ENCODE measurements at places on chromosomes 16 and 17. TPM values are rescaled to one million over a fixed set of nuclear protein-coding genes. Genes with fewer than 3 reads are reported as not detected.
A peak's percentile ranks its signal among the peaks of the same experiment; 100 is the strongest.

MSLN gene
- 0.73 TPM for total RNA-seq

MT1G gene
- total RNA-seq, result 16.0 TPM

CCL3 gene
- total RNA-seq, result not detected

MYH8 gene
- total RNA-seq, result not detected

KCNJ2 gene
- 6.6 TPM for total RNA-seq

SERPINF2 gene
- total RNA-seq, result 4.4 TPM

FBRS gene
- 36.7 TPM for total RNA-seq

ZCCHC14 gene
- 23.7 TPM for total RNA-seq

RHBDF2 gene
- total RNA-seq, result 8.6 TPM

GRCh38 chr17:79644617-79645016 is 33.8 kb upstream of the RBFOX3 start:
- ATAC-seq, result no peak

GRCh38 chr16:77885571-77886295 is 97.4 kb downstream of the VAT1L start:
- ATAC-seq, result no peak

- ATAC-seq, result no peak
These were observed 12.0 kb downstream of the ERBB2 start for GRCh38 chr17:39711851-39712250.

DNA sequence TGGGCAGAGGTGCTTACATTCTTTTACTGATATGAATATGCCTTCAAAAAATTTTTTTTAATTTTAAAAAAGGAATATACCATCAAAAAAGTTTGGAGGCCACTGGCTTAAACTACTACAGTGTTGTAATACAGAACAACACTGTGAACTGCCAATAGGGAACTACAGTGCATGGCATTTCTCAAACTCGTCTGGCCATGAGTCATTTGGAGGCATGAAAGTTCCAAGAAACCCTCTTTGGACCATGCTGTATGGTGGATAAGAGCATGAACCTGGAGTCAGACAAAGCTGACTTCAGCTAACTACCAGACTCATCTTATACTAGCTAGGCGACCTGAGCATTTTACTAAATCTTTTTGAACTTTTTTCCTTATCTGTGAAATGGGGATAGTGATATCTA is 9.2 kb upstream of the NF1 start:
- ATAC-seq, result no peak

GRCh38 chr17:31309556-31309955 is 4.3 kb downstream of the EVI2B start:
- no peak for ATAC-seq

- no peak for ATAC-seq
These were observed 85.0 kb upstream of the ATF7IP2 start for GRCh38 chr16:10300905-10301304.

- no peak for ATAC-seq
These were observed 215.3 kb downstream of the C16orf95 start for GRCh38 chr16:87101903-87102302.

GRCh38 chr16:70160388-70160787 is 13.2 kb upstream of the CLEC18C start:
- ATAC-seq, result no peak

DNA sequence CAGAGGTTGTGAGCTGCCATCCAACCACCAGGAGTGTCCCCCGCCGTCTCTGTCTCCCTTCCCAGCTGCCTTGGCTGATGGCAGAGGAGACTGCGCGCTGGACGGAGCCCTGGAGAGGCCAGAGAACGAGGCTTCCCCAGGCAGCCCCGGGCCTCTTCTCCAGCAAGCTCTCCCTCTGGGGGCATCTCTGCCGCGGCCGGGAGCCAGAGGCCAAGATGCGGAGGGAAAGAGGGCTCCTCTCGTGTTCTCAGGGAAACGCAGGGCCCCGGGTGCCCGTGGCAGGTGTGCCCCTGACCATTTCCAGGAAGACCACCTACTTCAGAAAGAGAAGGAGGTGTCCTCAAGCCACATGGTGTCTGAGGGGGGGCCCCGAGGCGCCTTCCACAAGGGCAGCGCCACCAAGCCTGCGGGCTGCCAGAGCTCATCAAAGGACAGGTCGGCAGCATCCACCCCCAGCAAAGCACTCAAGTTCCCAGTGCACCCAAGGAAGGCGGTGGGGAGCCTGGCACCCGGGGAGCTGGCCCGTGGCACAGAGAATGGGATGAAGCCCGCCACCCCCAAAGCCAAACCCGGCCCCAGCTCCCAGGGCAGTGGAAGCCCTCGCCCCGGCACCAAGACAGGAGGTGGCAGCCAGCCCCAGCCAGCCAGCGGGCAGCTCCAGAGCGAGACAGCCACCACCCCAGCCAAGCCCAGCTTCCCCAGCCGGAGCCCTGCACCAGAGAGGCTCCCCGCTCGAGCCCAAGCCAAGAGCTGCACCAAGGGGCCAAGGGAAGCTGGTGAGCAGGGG is 14.8 kb upstream of the ZFPM1 start:
- no peak for ATAC-seq

- ATAC-seq, result no peak
These were observed at the start of gene MYLK3 for GRCh38 chr16:46747777-46748651. MYLK3 (minus strand) TSS chr16:46748344; CDS start chr16:46748193, 151 bp downstream.

DNA sequence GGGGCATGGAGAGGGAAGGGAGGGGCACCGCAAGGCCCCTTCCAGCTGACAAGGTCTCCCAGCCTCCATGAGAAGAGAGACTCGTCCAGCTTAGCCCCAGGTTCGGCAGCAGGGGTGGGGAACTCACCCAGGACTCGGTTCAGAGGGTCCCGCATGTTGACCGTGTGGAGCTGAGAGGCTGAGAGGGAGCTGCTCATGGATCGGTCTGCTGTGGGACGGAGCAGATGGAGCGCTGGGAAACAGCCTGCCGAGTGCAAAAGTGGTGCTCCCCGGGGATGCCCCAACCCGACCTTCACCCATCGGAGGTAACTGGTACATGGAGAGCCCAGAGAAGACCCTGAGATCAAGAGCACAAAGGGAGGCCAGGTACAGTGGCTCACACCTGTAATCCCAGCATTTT is 4.9 kb downstream of the CSF3 start:
- ATAC-seq, result no peak

GRCh38 chr17:75407655-75408352 is 2.3 kb upstream of the GRB2 start:
- no peak for ATAC-seq

- no peak for ATAC-seq
These were observed 26.4 kb downstream of the NPTX1 start for GRCh38 chr17:80449930-80450576.

DNA sequence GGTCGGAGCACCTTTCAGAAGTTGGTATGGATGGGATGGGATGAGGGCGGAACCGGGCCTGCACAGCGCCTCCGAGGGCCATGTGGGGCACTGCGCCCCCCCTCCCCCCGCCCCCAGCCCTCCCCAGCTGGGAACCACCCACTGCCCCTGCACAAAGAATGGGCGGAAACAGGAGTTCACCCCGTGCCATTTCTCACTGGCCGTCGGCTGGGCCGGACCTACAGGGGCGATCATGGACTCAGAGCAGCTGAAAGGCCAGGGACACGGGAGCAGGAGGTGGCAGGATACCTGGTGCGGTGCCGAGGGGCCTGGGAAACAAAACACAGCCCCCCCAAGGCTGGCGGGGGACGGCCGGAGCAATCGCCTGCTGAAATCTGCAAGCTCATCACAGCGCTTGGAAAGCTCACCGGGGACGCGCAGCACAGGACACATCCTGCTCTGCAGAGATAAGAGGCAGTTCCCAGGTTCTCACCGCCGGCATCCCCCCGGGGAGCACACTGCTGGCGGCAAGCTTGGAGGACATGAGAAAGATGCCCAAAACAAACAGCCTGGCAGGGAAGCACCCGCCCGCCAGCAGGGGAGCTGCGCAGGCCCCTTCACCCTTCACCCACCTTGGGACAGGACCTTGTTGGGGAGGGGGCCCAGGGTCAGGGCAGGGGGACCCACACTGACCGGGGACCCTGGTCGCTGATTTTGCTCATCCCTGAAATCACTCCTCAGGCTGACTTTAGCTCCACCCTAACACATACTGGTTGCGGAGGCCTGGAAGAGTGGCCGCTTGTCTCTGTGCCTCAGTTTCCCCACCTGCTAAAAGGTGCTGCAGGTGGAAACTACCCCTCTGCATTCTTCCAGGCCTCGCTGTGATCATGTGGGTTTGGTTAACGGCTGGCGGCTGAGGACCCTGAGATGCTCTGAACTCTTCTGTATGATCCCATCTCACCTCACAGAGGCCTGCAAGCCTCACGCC is 263.9 kb downstream of the C16orf95 start:
- ATAC-seq, result peak; percentile 64
